ENCODE measurements at places on chromosomes 13 and 19. TPM values are rescaled to one million over a fixed set of nuclear protein-coding genes. Genes with fewer than 3 reads are reported as not detected.

GRCh38 chr13:25844559-25845434 lies 207.0 kb downstream of the SHISA2 start:
- DNase-seq: no peak

DNA sequence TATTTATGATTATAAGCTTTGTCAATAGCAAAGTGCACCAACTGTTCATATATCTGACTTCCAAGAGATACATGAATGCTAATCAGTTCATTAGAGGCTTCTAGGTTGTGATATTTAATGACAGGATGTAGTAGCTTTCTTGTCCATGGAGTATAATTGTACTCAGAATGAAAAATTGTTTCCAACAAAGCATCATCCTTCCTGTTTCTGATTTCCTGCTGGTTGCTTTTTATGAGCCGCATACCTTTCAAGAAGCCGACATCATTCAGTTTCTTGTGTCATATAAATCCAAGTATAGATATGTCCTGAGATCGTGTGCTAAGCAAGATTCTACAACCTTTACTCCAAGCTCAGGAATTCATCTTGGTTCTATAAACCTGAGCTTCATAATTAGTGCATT lies 326.6 kb downstream of the DIAPH3 start:
- DNase-seq: no peak

DNA sequence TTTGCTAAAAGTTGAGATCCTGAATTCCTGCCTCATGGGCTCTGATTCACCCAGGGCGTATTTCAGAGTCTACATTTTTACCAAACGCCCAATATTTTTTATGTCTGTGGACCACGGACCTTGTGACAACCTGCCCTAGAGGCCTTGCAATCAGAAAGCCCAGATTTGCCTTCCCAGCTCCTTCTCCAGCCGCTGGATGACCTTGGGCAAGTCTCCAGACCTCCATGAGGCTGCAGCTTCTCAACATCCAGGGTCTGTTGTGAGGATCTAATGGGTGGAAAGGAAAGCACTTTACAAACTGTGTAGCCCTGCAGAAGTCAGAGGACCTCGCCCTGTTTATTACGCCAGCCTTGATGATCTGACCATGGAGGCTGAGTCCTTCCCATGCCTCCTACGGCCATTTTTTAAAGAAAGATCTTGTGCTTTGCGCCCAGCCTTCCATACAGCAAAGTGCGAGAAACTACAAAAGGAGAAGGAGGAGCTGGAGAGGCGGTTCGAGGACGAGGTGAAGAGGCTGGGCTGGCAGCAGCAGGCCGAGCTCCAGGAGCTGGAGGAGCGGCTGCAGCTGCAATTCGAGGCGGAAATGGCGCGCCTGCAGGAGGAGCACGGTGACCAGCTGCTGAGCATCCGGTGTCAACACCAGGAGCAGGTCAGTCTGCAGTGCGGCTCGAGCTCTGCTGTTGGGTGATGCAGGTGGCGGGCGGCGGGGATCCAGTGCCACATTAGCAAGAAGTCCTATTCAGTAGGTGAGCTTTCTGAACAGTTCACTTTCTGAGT lies 115.6 kb downstream of the SLC7A1 start:
- DNase-seq: no peak

- DNase-seq: no peak
Measured at GRCh38 chr13:99962242-99962641, 9.3 kb downstream of the ZIC5 start.

DNA sequence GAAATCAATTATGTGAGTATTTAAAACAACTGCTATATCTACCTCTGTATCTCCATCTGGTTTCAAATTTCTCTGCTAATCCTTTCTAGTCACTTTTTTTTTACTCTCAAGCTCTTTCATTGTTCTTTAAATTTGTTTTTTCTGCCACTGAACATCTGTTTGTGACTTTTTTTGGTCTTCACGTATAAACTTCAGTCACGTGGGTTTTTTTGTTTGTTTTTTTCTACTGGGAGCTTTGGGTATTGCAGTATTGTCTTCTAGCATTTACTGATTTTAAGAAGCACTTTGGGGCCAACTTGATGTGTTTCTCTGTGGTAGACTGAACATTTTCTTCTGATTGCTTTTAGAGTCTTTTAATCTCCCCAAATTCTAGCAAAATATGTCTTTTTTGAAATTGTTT lies 262.6 kb upstream of the RXFP2 start:
- DNase-seq: no peak

GRCh38 chr13:93254775-93255174 lies 28.2 kb downstream of the GPC6 start:
- DNase-seq: no peak

DNA sequence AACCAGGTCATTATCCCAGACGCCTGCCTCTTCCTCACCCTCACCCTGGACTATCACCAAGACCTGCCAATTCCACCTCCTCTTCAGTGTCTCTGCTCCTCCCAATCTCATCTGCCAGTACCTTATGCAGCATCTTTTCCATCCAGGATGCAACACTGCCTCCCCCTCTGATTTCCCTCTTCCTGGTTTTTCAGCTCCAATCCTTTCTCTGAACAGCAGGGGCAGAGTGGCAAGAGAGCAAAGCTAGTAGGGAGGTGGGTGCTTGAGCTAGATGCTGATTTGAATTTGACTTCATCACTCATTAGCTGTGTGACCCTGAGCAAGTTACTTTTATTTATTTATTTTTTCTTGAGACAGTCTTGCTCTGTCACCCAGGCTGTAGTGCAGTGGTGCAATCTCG lies 25.6 kb upstream of the CABP5 start:
- no peak for DNase-seq

DNA sequence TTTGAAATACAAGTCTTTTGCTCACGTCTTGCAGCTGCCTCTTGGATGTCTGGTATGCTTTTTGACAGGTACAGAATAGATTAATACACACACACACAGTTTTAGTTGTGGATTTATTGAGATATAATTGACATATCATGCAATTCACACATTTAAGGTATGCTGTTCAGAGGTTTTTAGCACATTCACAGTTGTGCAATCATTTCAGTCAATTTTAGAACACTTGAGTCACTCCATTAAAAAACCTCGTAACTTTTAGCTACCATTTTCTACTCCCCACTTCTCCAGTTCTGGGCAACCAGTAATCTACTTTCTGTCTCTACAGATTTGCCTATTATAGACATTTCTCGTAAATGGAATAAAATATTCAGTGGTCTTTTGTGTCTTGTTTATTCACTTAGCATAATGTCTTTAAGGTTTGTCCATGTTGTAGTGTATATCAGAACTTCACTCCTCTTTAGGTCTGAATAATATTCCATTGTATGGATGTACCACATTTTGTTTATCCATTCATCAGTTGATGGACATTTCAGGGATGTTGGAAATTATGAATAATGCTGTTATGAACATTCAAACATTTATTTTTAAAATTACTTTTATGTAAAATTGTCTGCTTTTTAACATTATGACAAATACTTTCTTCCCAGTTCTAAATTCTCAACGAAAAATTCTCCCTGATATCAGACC lies 2.5 kb upstream of the ZMYM2 start:
- DNase-seq: no peak

DNA sequence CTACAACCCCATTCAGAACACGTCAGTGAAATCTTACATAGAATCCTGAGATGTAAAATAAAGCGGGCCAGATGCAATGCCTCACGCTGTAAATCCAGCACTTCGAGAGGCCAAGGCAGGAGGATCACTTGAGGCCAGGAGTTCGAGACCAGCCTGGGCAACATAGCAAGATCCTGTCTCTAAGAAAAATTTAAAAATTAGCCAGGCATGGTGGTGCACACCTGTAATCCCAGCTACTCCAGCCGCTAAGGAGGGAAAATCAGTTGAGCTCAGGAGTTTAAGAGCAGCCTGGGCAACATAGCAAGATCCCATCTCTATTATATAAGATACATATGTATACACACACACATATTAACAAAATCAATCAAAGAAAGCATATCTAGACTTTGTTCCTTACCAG lies 41.2 kb downstream of the PEX11G start:
- DNase-seq: no peak

GRCh38 chr13:112821340-112822055 lies 131.7 kb downstream of the ATP11A start:
- no peak for DNase-seq

ENOX1 gene
- 0.60 TPM for total RNA-seq

CACNG8 gene
- total RNA-seq: 0.16 TPM

CASP14 gene
- not detected for total RNA-seq

SOHLH2 gene
- not detected for total RNA-seq
